CD4-positive, alpha-beta T cell treated with Interleukin-10 for 1 hour (primary cell): ENCODE measurements at places on chromosomes 6 and 20.

- DNase-seq = no peak
Measured at GRCh38 chr20:57794600-57795341, 85.0 kb upstream of the PMEPA1 start.

DNA sequence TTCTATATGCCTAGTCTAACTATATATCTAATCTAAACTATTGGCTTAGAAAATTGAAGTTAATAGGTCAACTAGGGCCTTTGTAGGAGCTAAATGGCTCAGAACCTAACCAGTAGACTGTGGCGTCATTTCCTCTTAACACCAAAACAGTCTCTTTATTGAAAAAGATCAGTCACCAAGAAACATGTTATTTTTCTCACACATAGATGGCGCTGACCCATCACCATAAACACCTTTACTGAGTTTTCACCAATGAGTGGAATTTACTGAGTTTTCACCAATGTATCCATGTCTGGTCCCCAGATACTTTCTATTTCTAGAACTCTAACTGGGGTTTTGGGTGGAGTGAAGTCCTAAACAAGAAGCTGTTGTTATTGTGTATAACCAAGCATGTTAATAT is 636.0 kb downstream of the BCKDHB start:
- DNase-seq = no peak

GRCh38 chr6:34205466-34205865 is 31.2 kb upstream of the HMGA1 start:
- DNase-seq = no peak

GRCh38 chr6:136604928-136605510 is 54.8 kb upstream of the MAP7 start:
- DNase-seq = no peak

- DNase-seq = no peak
Measured at GRCh38 chr6:137240168-137240567, 21.0 kb upstream of the IFNGR1 start.

DNA sequence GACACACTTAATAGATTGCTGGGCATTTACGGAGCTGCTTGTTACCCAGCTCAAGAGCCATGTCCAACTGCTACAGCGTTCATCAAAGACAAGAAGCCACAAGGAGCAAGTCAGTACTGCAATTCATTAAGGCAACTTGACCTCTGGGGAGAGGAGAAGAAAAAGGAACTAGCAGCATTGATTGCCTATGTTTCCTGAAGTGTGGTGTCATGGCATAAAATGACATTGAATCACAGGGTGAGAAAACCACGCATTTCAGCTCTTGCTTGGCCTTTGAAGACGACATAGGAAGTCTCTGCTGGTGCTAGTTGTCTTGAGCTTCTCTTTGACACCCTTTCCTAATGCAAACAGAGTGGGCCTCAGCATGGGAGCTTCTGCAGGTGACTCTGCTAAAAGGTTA is 139.1 kb downstream of the CDH26 start:
- DNase-seq = no peak

DNA sequence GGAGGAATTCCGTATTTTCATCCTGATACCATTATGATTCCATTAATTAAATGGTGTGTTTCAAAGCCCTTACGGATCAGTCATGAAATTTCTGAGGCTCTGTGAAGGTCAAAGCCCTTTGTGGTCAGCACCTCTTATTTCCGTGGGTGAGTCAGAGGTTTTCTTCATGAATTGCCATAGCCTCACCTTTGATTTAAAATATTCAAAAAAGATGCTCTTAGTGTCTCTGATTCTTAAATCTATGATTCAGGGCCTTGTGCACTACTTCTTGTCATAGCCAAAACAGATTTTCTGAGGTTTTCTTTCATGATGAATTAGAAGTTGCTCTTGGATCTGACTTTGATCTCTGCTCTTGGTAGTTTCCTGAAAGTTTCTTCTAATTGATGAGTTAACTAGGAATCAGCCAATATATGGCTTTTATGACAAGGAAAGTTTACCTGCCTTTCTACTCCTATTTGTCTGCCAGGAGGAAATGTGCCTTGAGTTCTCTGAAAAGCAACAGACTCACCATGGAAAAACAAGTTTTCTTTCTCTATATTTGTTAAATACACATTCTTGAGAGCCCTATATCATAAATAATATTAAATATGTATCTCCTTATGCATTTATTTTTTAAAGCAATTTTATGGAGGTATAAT is 613.0 kb downstream of the UTRN start:
- DNase-seq = no peak

- no peak for DNase-seq
Measured at GRCh38 chr6:85404564-85405174, 45.2 kb upstream of the NT5E start.

DNA sequence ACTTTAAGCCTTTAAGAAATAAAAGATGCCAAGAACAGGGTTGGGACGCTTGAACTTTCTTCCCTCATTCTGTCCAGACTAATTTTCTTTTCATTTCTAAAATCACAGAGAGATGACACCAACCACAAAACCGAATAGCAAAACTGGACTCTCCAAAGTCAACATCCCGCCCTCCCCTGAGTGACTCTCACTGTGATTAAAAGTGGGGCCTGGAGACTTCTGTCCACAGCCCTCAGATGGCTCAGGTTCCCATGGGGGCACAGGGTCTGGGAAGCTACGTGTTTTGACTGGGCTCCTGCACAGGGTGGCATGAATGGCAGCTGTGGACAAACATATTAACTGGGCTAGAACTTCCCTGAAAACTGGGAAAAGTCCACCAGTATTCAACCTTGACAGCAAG is 6.3 kb downstream of the FRMD1 start:
- no peak for DNase-seq

DNA sequence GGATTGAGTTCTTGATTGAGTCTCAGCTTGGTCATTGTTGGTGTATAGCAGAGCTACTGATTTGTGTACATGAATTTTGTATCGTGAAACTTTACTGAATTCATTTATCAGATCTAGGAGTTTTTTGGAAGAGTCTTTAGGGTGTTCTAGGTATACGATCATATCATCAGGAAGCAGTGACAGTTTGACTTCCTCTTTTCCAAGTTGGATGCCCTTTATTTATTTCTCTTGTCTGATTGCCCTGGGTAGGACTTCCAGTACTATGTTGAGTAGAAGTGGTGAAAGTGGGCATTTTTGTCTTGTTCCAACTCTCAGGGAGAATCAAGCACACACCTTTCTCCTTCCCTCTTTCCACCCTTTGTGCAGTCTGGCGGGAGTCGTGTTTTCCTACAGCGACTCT is 26.4 kb downstream of the RPP40 start:
- no peak for DNase-seq

GRCh38 chr6:108714101-108714765 is 134.0 kb upstream of the ARMC2 start:
- peak; percentile 6 for DNase-seq

GRCh38 chr6:129875610-129876520 is 14.8 kb upstream of the TMEM244 start:
- DNase-seq = no peak

- no peak for DNase-seq
Measured at GRCh38 chr6:133266186-133266585, 25.0 kb downstream of the EYA4 start.

- no peak for DNase-seq
Measured at GRCh38 chr6:158150701-158151100, 17.4 kb downstream of the SERAC1 start.

DNA sequence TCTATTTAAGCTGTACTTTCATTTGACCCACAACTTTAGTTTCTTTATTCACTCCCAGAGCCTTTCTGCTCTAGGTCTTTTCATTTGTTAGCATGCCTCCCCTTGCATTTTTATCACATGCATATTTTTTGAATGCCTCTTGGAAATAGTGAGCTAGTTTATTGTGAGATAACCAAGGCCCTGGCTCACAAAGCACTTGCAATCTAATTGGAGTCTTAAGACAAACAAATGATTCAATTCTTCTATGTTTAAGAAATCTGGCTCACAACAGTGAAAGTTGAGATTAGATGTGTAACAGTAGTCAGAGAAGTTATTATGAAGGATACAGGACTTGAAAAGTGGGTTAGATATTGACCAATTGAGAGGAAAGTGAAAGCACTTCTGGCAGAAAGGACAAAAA is 173.4 kb downstream of the MOXD1 start:
- DNase-seq = no peak

GRCh38 chr20:41960166-41960565 is 342.0 kb upstream of the CHD6 start:
- DNase-seq = no peak

- DNase-seq = no peak
Measured at GRCh38 chr20:39568109-39568508, 606.0 kb downstream of the DHX35 start.

GRCh38 chr6:88705601-88706000 is 257.8 kb downstream of the RNGTT start:
- no peak for DNase-seq

GRCh38 chr20:40637176-40637575 is 51.9 kb downstream of the MAFB start:
- no peak for DNase-seq

- DNase-seq = peak; percentile 3
Measured at GRCh38 chr6:99736302-99736701, 129.7 kb downstream of the PRDM13 start.

DNA sequence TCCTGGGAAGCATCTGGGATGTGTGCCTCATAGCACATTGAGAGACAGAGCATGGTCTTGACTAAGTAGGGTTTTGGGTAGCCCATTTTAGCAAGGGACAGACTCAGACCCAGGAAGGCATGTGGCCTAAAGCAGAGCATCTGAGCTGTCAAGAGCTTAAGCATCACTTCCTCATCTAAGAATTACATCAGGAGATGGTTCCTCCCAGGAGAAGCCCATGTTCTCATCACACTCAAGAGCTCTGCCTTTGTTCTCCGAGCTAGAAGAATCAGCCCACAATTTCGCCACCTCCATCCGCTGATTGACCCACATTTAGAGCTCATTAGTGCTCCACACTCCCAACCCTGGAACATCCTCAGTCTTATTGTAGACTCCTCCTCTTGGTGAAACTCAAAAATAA is 68.3 kb downstream of the NPEPL1 start:
- DNase-seq = no peak

GRCh38 chr20:23119456-23120216 is 33.5 kb upstream of the CD93 start:
- no peak for DNase-seq

- no peak for DNase-seq
Measured at GRCh38 chr6:122717350-122717749, 62.2 kb upstream of the FABP7 start.

GRCh38 chr20:17645546-17646208 is 36.4 kb downstream of the RRBP1 start:
- DNase-seq = no peak

DNA sequence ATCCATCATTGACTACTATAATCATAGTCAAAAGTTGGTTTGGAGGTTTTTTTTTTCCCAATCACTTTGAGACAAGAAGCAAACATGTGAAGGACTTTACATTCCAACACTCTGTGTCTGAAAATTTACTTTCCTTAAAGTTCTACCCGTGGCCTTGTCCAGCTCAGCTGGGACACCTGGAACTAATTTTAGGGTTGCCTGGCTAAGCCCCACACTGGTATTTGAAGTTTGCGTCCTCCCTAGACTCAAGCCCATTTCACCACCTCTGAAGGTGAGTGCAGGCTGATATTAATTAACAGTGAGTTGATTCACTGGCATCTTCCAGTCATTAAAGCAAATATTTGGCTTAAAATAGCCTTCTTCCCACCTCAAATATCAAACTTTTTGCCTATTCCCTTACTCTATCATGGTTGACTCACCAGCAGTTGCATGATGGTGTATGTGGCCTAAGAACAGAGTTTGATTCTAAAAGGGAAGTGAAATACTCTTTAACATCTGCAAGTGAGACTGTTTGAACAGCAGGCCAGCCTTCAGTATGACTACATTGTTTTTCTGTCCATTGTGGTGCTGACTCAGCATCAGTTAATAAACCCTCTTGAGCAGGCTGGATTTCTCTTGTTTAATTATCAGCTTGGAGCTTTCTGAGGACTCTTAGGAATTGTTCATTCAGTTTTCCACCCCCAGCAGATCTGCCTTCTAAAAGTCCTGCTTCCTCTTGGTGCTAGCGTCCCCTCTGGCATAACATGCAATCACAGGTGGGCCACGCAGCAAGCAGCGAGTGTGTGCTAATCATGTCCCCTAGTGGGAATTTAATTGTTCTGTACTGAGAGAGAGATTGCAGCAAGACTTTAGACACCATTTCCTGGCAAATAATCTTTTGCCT is 1.8 kb upstream of the PRDM1 start:
- DNase-seq = no peak

DNA sequence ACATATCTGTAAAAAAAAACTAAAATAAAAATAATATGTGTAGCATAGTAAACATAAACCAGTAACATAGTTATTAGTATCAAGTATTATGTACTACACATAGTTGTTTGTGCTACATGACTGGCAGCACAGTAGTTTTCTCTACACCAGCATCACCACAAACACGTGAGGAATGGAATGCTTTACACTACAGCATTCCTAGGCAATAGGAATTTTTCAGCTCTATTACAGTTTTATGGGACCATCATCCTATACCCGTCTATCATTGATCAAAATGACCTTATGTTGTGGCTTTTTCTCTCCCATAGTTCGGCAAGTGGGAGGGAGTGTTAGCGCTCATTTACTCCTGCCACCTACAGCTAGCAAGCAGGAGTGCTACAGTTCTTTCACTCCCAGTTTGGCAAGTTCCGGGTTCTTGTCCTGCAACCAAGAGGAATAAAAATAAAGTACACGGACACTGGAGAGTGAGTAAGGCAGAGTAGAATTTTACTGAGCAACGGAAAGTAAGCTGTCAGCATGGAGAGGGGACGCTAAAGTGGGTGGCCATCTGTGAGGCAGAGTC is 196.8 kb upstream of the HSF2 start:
- no peak for DNase-seq

DNA sequence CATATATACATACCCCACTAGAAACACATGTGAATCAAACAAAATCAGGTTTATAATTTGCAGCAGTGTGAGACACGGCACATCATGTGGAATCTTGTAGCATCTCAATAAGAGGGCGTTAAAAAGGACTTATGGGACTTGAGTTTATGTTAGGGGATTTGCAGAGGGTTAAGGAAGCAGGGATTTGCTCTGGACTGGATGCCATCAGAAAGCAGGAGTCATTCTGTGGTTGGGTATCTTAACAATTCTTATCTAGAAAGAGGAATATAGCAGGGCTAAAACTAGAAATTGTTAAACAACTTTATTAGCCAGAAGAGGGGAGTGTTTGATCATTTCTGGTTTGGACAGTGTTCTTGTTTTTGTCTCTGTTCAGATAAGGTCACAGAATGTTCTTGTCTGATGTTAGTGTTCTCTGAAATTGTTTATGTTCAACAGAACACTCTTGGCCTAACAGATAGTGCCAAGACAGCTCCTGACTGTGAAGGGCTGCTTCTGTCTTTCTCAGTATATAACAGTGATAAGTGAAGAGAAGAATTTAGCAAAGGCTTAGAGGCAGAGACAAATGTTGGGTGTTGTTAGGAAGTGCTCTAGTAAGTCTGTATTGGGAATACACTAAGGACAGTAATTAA is 39.2 kb downstream of the LIN28B start:
- DNase-seq = no peak
